AG08395 (cell line): ENCODE measurements at places on chromosomes 6 and 20.

GRCh38 chr20:54356801-54357200, 118.6 kb upstream of the DOK5 start:
- no peak for DNase-seq

- no peak for DNase-seq
Observed at GRCh38 chr6:71577766-71578165, 289.2 kb downstream of the OGFRL1 start.

- DNase-seq: peak; percentile 83
Observed at GRCh38 chr20:49713753-49714712, at the start of gene B4GALT5. B4GALT5 (minus strand) TSS chr20:49713878; CDS start chr20:49713690, 188 bp downstream.

- peak; percentile 88 for DNase-seq
Observed at GRCh38 chr20:8454137-8454712, 322.2 kb downstream of the PLCB1 start.
